Fibroblast of skin of left biceps (primary cell): ENCODE measurements at places on chromosomes 4 and X.

- no peak for DNase-seq
Measured at GRCh38 chrX:78064152-78064551, 39.9 kb upstream of the PGK1 start.

- no peak for DNase-seq
Measured at GRCh38 chr4:174023641-174024040, 259.8 kb downstream of the FBXO8 start.

DNA sequence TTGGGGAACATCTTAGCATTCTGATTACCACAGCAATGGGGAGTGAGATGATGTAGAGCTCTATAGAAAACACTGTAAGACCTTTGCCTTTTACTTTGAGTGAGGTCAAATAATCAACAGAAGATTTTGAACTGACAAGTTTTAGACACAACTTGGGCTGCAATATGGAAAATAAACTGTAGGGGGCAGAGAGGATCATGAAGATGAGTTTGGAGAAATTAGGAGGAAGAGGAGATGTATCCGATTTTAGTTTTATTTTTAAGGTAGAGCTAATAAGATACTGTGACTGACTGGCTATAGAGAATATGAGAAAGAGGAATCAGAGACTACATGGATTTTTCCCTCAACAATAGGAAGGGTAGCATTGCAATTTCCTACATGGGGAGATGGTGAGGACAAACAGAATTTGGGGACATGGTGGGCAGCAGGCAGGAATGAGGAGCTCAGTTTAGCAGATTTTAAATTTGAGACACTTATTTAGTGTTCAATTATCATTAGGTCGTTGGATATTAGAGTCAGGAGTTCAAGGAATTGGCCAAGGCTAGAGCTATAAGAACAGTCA, 563.1 kb downstream of the INPP4B start:
- no peak for DNase-seq

- DNase-seq, result no peak
Measured at GRCh38 chr4:124722071-124722470, 9.5 kb upstream of the ANKRD50 start.

GRCh38 chr4:71006203-71006907, 12.9 kb downstream of the DCK start:
- no peak for DNase-seq
